ENCODE measurements at places on chromosomes 12 and 14.
A peak's percentile ranks its signal among the peaks of the same experiment; 100 is the strongest.

DNA sequence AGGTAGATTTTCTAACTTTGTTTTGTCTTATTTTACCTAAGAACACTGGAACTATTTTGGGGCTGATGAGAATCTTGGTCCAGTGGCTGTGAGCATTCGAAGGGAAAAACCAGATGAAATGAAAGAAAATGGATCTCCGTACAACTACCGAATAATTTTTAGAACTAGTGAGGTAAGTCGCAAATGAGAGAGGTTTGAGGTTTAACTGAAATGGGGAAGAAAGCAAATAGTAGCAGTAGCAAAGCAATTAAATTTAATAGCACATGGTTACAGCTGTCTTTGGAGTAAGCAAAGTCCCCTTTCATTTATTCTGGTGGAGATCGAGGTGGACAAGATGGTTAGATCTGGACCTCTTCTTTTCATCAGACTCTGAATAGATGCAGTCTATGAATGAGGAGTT lies 313.5 kb upstream of the RGS6 start:
- no peak for ATAC-seq

DNA sequence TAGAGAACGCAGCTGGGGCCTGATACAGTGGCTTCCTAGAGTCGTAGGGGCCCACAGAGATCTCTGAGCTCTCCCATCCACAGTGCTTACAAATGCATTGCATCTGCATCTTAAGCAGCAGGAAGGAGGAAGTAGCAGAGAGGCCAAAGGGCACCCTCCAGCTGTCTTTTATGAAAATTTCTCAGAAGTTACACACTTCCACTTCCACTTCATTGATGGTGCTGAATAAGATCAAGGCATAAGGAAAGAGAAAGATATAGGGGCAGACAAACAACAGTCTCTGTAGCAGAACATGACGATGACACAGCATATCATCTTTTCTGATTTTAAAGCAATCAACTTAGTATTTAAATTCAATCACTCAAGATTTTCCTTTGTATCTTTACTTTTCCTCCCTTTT lies 51.6 kb upstream of the ABCC9 start:
- no peak for ATAC-seq

- peak; percentile 42 for ATAC-seq
Measured at GRCh38 chr12:52191841-52192791, at the start of gene KRT80. KRT80 (minus strand) TSS chr12:52192014; CDS start chr12:52191902, 112 bp downstream.

- ATAC-seq, result peak; percentile 91
Measured at GRCh38 chr14:105248368-105249181, at the start of gene BTBD6. BTBD6 (plus strand) TSS chr14:105248533; CDS start chr14:105248712, 179 bp downstream.

- ATAC-seq, result no peak
Measured at GRCh38 chr12:96359328-96359727, 40.9 kb downstream of the CDK17 start.

- no peak for ATAC-seq
Measured at GRCh38 chr12:103331643-103332042, 164.1 kb downstream of the C12orf42 start.

DNA sequence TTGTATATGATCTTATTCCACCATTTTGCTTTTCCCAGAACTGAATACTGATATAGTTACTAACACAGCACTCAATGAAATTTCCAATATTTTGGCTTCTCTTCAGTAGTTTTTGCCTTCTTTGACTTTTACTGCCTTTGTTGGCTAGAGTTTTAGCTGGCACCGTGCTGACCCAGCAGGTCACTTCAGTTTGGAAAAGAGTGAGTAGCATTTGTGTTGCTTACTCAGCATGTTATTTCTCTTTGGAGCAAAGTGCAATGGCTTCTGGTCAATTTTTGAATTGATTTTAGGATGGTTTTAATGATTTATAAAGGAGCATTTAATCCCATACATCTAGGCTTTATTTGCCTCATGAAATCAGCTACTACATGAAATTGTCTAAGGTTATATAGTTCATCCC lies 119.2 kb downstream of the ETNK1 start:
- no peak for ATAC-seq

DNA sequence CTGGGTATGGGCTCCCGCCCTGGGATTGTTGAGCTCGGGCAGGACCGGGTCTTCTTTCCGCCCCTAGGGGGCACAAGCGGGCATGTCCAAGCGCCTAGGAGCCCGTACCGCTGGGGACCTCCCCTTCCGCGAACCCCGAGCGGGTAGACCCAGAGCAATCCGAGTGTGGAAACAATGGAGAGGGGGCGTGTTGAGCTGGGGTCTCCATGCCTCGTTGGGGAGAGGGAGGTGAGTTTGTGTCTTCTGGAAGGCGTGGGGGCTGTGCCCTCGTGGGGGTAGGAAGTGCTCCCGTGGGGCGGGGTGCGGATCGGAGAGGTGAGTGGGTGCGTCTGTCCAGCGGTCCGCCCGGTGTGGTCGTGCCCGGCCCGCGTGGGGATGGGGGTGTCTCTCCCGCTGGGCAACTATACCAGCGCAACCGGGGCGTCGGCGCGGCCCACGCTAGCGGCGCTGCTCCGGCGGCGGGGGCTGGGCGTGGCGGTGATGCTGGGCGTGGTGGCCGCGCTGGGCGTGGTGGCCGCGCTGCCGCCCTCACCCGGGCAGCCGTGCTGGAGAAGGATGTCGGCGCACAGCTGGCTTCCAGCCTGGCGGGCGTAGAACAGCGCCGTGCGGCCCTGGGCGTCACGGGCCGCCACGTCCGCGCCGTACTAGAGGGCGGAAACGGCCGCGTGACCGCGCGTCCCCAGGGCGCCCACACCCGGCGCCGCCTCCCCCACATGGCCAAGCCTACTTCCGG lies 12.2 kb downstream of the AGAP2 start:
- peak; percentile 88 for ATAC-seq

DNA sequence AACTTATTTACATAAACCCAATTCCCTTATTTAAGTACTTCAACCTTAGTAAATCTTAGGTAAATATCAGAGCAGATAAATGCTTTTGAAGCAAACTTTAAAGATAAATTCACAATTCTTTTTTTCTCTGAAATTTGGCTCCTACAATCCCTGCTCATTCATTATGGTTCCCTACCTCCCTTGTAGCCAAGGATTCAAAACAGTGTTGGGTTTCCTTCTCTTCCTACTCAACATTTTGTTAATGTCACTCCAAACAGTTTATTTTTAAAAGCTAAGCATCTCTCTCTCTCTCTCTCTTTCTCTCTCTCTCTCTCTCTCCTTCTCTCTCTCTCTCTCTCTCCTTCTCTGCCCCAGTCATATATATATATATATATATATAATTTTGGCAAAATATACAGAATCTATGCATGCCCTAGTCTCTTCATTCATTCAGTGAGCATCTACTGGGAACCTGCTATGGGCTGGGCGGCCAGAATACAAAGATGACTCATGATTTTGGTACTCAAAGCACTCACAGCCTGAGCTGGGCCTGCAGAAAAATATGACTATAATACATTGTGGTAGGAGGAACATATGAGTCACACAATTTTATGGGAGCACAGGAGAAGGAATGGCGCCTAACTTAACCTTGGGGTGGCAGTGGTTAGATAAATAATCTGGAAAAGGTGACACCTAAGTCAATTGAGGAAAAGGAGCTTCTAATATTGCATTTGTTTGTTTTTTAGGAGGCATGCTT lies 123.7 kb upstream of the DHRS4 start:
- ATAC-seq, result no peak

GRCh38 chr12:118694128-118694775 lies 287.1 kb upstream of the SRRM4 start:
- ATAC-seq, result no peak

GRCh38 chr14:103699901-103700752 lies 15.1 kb downstream of the XRCC3 start:
- no peak for ATAC-seq

GRCh38 chr12:32736445-32736844 lies 19.3 kb downstream of the YARS2 start:
- no peak for ATAC-seq

DNA sequence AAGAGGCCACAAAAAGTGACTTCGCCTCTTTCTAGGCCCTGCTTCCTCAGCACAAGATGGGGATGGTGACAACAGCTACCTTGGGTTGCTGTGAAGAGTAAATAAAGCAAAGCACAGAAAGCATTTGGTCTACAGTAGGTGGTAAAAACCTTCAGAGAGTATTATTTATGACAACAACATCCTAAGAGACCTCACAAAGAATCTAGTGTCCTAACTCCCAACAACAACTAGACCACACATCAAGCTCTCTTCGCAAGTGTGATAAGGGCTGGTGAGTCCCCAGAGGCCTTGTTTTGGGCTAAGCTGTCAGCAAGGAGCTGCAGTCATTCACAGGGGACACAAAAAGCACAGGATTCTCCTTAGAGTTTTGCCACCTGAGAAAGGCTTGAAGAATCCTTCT lies 84.9 kb downstream of the EFCAB11 start:
- ATAC-seq, result no peak

DNA sequence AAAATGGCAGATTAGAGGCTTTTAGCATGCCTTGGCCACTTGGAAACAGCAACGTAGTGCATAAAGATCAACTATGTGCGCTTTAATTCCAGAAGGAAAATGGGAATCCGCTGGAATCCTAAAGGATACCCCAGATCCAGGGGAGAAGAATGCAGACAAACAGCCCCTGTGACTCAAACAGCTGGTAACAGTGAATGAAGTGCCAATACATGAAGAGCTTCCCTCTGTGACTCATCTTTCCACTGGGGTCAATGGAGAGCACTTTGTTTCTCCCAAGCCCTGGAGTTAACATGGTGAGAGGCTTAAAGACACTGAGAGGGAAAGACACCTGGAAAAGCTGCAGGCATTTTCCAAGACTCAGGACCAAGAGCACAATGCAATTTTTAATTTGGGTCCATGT lies 263.1 kb downstream of the CEP128 start:
- ATAC-seq, result no peak

- no peak for ATAC-seq
Measured at GRCh38 chr12:117900561-117900960, 68.2 kb downstream of the KSR2 start.

DNA sequence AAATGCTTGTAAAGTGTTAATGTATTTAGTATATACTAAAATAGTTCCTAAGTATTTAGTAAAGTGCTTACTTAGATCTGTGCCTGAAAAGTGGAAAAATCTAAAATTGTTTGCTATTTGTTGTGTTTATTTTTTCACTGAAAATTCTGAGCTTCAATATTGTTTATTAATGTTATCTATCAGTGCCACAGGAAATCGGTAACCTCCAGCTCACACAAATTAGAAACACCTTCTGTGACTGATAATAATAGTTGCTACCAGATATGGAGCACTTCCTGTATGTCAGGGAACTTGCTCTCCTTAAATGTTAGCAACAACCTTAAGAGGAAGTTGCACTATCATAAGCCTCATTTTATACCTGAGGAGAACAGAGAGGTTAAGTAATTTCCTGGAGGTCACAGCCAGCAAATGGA lies 723 bp upstream of the LRP10 start:
- ATAC-seq, result no peak

- ATAC-seq, result peak; percentile 17
Measured at GRCh38 chr14:71726580-71727021, 205.6 kb upstream of the RGS6 start.

DNA sequence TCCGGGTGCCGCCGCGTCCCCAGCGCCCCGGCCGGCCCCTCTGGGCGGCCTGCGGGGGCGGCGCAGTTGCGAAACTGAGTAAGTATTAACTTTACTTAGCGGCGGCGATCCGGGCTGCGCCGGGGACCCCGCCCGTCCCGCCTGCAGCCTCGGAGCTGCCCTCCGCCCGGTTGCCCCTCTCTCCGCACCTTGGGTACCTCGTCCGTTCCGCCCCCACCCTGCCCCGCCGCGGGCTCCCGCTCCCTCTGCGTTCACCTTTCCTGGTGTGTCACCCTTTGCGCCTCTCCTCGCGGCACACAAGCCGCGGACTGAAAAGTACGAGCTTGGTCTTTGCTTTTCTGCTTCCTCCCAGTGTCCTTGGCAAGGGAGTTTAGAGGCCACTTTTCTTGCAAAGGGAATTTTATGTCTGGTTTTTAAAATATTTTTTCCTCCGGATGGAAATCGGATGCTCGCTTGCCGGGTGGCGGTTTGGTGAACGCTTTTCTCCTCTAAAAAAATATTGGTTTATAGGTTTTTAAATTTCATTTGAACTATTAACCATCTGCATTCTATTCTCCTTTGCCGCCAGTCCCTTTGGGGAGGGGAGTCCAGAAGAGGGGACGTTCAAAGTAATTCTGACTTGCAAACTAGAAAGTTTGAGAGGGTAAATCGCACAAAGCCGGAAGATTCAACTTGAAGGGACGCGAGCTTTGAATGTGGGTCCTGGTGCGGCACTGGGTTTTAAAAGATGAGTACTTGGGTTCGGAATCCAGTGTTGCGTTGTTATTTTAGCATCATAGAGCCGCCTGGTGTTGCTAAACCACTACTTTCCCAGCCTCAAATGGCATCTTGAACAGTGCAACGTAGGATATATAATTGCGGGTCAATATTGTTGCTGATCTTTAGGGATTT lies 834 bp downstream of the RASSF8 start:
- ATAC-seq, result peak; percentile 8

- ATAC-seq, result no peak
Measured at GRCh38 chr12:69934011-69934410, 109.0 kb downstream of the MYRFL start.

DNA sequence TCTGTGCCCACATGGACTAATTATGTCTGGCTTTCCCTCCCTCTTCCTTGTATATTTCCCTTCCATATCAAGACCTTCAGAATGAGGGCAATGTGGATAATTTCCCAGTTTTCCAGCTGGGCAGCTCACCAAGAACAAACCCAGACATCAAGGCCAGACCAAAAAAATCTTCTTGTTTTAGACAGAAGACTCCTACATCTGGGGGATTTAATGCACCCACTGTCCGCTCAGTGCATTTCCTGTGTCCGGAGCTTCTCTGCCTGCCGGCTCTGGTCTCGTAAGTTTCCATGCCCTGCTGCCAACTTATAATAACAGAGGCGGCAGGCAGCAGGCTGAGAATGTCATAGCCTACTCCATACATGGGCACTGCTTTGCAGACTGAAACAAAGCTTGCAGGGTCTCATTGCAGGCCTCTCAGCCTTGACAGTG lies 207.2 kb upstream of the BCL2L14 start:
- ATAC-seq, result no peak

- ATAC-seq, result peak; percentile 34
Measured at GRCh38 chr12:52182898-52183543, 8.8 kb downstream of the KRT80 start.

- no peak for ATAC-seq
Measured at GRCh38 chr14:54665946-54666345, 99.0 kb downstream of the SAMD4A start.

DNA sequence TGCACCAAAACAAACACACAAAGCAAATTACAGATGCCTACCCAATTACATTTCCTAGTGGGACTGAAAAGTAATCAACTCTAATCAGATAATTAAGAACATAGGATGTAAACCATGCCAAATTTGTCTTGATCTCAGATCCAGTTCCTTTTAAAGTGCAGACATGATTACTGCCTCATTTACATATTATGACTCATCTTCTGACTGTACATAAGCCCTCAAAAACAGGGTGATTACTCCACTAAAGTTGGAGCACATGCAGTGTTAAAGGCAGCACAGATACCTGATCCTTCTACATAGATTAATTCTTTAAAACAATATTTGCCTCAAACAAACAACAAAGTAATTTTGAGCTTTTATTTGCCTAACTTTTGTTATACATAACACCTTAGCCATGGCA lies 337.2 kb downstream of the RPS29 start:
- no peak for ATAC-seq
